T-helper 9 cell (primary cell): ENCODE measurements at places on chromosomes 11 and 22.
A peak's percentile ranks its signal among the peaks of the same experiment; 100 is the strongest.

DNA sequence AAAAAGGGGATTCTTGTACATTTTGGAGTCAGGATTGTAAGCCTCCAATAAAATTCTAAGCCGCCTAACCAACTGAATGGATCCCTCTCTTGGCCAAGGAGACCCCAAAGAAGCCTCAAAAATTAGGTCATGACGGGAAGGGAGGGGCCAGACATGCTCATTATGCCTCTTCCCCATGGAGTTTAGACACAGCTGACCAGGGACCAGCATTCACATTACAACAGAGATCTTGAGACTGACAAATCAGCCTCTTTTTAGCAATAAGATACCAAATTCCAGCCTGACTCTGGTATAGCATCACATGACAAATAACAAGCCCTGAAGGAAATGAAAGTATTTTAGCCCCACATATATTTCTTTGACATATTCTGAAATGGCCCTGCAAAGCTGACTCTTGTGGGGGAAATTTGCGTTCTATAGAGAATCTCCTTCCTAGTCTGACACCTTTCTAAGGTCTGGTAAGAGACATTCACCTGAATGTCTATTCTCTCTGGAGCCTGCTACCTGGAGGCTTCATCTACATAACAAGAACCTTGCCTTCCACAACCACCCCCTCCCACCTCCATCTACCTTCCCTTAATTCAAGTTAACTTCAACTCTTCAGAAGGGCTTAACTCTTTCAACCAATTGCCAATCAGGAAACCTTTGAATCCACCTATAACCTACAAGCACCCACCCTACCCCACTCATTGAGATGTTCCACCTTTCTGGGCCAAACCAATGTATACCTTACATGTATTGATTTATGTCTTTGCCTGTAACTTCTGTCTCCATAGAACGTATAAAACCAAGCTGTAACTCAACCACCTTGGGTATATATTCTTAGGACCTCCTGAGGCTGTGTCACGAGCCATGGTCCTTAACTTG, 10.3 kb downstream of the GAL start:
- no peak for DNase-seq

- DNase-seq = no peak
Measured at GRCh38 chr11:353179-353873, 16.0 kb upstream of the B4GALNT4 start.

- no peak for DNase-seq
Measured at GRCh38 chr11:33222052-33222750, 35.0 kb upstream of the HIPK3 start.

DNA sequence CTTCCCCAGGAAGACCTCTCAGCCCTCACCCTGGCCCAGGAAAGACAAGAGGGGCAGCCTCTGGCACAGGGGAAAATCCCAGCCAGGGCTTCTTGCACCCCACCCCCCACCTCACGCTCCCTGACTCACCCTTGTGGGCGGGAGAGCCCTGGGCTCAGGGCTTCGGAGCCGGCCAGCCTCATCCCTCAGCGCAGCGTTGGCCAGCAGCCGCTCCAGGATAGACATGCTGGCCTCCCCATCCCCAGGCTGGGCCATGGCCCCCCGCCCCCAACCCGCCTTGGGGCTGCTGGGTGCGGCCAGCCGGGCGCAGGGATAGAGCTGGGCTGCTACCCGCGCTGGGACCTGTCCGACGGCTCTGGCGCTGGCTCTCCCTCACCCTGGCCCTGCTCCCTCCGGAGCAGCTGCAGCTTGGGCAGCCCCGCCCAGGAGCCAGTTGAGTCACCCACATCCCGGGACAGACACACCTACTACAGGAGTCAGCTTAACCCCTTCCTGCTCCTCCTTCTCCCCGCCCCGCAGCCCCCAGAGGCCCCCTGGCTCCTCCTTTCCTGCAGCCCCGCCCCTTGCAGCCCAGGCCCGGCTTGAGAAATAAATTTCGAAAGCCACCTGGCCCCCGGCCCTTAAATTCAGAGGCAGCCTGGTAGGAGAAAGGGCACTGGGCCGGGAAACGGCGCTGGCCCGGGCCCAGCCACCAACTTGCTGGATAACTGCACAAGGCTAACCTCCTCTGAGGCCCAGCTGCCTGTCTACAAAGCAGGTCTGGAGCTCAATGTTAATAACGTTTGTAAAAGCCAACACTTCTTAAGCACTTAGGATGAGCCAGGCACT, 13.4 kb downstream of the TNKS1BP1 start:
- no peak for DNase-seq

GRCh38 chr11:34341931-34342533, 15.8 kb downstream of the ABTB2 start:
- no peak for DNase-seq

DNA sequence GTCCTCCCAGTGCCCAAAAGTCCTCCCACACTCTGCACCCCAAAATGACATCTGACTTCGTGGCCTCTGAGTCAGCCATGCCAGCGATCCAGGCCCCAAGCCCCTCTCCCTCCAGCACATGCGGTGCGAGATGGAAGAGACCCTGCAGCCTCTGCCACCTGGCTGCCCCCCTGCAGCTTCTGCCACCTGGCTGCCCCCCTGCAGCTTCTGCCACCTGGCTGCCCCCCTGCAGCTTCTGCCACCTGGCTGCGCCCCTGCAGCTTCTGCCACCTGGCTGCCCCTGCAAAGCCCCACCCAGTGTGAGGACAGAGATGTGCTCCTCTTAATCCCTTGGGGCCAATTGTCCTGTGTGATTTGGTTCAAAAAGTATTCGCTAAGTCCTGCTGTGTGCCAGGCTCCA, 68.0 kb downstream of the WNT7B start:
- no peak for DNase-seq

DNA sequence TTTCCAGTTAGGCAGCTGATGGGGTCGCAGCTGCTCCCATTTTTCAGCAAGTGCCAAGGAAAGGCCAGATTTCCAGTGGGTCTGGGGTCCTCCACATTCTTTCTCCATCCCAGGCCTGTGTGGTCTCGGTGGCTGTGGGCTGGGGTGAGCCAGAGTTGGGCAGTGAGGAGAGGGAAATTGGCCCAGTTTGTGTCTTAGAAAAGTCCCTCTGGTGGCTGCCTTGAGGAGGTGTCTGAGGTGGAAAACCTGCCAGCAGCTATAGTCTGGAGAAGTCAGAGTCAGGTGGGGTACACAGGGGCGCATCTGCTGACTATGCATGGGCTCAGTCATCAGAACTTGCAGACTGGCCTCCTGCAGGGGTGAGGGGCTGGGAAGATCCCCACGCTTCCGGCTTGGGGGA, 30.5 kb downstream of the MRGPRD start:
- DNase-seq = no peak

DNA sequence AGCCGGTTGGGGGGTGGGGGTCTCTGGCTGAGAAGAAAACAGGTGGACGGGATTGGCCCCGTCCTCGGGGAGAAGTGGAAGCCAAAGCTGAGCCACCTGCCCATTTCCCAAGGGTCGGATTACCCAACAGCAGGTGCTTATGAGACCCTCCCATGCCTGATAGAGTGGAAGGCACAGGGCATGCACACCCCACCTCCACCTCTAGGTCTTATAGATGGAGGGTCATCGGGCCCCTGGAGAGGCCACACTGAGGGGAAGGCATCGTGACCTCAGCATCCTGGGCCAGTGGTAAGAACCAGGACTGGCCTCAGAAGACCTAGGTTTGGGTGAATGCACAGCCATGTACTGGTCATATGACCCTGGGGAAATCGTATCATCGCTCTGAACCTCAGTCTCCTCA, 85.9 kb downstream of the BUD13 start:
- no peak for DNase-seq

DNA sequence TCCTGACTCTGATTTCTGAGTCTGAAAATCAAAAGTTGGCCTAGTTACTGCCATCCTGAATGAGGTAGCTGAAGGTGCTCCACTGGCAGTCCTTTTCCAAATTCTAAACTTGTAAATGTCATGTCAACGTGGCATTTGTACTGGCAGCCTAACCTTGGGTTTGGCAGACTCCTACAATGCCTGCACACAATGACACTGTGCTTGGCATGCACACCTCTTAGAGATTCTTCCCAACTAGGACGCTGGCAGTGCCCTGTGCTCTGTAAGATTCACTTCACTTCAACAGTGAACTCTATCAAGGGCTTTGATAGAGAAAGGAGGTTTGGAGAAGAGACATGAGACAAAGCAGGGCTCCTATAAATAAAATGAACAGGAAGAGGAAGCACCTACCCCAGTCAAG, 21.9 kb upstream of the PPP2R1B start:
- DNase-seq = no peak

- DNase-seq = no peak
Measured at GRCh38 chr11:17496406-17496805, 19.8 kb upstream of the ABCC8 start.

- DNase-seq = no peak
Measured at GRCh38 chr11:45929486-45930030, 7.1 kb downstream of the LARGE2 start.

GRCh38 chr22:37906364-37907008, 389 bp downstream of the MICALL1 start:
- DNase-seq = peak; percentile 26

DNA sequence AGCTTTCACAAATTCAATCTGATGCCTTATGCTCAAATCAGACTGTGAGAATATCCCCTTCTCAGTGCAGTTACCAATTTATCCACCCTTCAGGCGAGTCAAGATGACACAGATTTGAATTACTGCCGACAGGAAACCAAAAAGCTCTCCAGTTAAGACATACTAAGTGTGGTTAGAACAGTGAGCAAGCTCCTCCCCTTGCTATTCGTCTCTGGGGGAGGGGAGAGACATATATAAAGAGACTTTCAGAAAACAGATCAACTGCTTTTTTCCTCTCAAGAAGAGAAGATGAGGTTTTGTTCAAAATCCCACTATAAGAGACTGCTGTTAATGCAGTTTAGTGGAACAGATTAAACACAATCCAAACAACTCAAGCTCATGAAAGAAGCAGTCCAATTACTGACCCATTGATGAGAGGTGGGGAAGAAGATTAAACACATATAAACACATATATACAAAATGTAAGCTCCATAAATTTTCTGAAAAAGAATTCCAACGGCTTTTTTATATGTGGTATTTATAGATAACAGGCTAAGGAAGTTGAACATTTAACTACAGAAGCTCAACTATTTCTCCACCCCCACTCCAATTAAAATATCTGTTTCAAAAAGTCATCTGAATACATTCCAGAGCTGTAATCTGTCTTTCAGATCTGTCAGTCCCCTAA, 102.7 kb downstream of the MRTFA start:
- DNase-seq = peak; percentile 13

- no peak for DNase-seq
Measured at GRCh38 chr11:45997599-45997998, 75.1 kb downstream of the LARGE2 start.

- DNase-seq = no peak
Measured at GRCh38 chr11:83649528-83649855, 363.3 kb upstream of the CCDC90B start.

DNA sequence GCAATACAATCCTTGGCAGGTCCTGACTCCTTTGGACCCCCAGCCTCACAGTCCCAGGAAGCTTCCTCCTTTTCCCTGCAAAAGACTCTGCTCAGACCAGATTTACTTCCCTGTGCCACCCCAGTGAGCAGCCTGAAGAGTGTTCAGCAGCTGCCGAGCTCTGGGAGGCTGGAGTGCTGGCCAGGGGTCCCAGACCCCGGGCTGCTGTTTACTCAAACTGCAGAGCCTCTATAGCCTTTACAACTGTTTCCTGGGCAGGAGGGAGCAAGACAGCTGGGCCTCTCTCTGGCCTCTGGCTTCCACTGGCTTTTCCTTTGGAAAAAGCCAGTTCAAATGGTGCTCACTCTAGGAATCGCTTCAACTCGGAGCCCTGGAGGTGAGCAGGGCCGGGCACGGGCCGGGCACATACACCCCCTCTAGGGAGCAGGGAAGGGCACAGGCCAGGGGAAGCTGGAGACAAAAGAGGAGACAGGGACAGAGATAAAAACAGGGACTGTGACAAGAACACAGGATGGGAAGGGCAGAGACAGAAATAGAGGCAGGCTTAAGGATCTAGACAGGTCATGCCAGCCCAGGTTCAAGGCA, 932 bp downstream of the IRAG1 start:
- no peak for DNase-seq

DNA sequence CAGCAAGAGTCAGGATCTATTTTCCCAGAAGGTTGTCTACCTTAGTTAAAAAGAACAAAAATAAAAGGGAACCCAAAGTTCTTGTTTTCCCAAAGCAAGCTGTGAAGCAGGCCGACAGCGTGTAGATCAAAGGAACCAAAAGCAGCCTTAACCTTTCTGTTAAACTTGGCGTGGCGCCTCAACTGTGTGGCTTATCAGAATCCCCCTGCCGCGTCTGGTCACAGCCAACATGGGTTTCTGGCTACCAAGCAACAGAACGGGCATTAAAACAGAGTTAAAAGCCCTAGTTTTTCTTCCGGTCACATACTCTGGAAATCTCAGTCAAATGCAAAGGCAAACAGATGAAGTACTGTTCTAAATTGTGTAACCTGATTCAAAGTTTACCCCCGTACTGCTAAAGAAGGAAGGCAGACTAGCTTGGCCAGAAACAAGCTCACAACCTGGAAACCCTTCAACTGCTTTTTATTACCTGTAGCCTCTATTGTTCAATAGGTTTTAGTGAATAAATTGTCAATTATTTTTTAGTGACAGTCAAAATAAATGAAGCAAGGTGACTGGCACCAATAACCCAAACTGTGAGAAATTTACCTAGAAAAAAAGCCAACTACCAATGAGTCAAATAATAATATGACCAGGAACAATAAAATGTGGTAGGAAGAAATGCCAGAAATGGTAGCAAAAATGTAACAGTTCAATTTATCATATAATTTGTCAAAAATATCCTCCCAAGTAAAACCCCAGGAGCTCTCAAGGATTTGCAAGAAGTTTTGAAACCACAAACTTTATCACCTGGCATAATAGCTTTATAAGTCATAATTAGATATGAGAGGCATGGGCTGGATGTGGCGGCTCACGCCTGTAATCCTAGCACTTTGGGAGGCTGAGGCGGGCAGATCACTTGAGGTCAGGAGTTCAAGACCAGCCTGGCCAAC, 21.4 kb downstream of the CHKA start:
- DNase-seq = no peak
